ENCODE measurements at places on chromosomes 6 and 20. TPM values are rescaled to one million over a fixed set of nuclear protein-coding genes. Genes with fewer than 3 reads are reported as not detected.
A peak's percentile ranks its signal among the peaks of the same experiment; 100 is the strongest.

GRCh38 chr6:156420172-156420993 lies 356.8 kb upstream of the ARID1B start:
- no peaks in the 10 kb centered on the region for H3K27me3 ChIP-seq
- H3K36me3 ChIP-seq = no peaks in the 10 kb centered on the region
- no peak for DNase-seq
- H3K4me3 ChIP-seq = no peak overlapping the region
- no peaks in the 10 kb centered on the region for H3K4me1 ChIP-seq

- no peaks in the 10 kb centered on the region for H3K4me1 ChIP-seq
- DNase-seq = no peak
- H3K27me3 ChIP-seq = no peaks in the 10 kb centered on the region
- H3K27ac ChIP-seq = no peak overlapping the region
Measured at GRCh38 chr6:138230759-138231380, 12.6 kb upstream of the PBOV1 start.

GPX5 gene
- 0.08 TPM for polyA plus RNA-seq

APCDD1L gene
- 1.8 TPM for polyA plus RNA-seq

DNA sequence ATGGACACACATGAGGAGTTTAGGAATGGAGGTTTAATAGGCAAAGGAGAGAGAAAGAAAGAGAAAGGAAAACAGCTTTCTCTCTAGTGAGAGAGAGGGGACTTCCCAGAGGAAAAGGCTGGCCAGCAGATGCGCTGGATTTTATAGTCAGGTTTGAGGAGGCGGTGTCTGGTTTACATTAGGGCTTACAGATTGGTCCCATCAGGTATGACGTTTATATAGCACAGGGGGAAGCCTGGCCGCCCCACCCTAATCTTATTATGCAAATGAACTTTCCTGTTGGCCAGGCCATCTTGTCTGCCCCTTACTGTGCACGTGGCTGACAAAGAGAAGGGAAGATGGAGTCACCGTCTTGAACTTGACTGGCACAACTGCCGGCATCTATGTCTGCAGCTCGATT lies 86.6 kb upstream of the QKI start:
- H3K36me3 ChIP-seq = no peaks in the 10 kb centered on the region
- no peak overlapping the region for H3K27ac ChIP-seq
- H3K4me1 ChIP-seq = no peaks in the 10 kb centered on the region
- DNase-seq = no peak
- no peaks in the 10 kb centered on the region for H3K27me3 ChIP-seq

GRCh38 chr6:157637941-157638662 lies 184.9 kb upstream of the SNX9 start:
- H3K27ac ChIP-seq = no peak overlapping the region
- no peak for DNase-seq
- no peak overlapping the region for H3K4me3 ChIP-seq
- H3K36me3 ChIP-seq = no peaks in the 10 kb centered on the region

DNA sequence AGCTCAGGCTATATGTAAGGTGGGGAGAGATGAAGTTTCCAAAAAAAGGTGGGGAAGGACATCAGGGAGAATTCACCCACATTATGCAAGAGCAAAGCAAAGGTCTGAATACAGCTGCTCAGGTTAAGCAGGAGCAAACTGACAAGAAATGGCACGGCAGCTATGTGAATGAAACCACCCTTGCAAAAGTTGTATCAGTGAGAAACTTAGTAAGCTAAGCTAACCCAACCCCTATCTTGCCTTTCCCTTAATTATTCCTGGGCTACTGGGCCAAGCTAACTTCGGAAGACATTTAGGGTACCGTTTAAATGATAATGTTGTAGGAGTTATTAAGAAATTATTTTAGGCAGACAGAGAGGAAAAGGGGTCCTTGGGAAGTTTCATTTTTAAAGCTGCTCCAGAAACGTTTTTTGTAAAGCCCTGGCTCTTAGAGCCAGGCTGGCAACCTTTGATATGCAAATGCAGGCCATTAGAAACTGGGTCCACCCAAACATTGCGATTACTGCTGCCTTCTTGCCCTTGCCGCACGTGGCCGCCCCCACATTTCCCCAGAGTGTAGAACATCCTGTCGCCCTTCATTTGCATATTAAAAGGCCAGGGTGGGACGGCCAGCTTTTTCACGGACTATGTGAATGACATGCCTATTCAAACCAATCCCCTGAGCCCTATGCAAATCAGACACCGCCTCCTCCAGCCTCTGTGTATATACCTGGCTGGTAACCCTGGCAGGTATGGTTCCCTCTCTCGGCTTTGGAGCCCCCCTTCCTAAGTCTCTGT lies 60.5 kb upstream of the SAMD5 start:
- DNase-seq = peak; percentile 94
- no peak overlapping the region for H3K27ac ChIP-seq
- no peaks in the 10 kb centered on the region for H3K36me3 ChIP-seq
- H3K4me3 ChIP-seq = peak overlapping the region; percentile 8
- peaks cover 12% of the 10 kb centered on the region for H3K4me1 ChIP-seq

- no peaks in the 10 kb centered on the region for H3K27me3 ChIP-seq
- no peak overlapping the region for H3K27ac ChIP-seq
- H3K4me1 ChIP-seq = peaks cover 4% of the 10 kb centered on the region
- H3K36me3 ChIP-seq = no peaks in the 10 kb centered on the region
- DNase-seq = no peak
Measured at GRCh38 chr20:45039475-45039820, 61.5 kb downstream of the KCNS1 start.

DNA sequence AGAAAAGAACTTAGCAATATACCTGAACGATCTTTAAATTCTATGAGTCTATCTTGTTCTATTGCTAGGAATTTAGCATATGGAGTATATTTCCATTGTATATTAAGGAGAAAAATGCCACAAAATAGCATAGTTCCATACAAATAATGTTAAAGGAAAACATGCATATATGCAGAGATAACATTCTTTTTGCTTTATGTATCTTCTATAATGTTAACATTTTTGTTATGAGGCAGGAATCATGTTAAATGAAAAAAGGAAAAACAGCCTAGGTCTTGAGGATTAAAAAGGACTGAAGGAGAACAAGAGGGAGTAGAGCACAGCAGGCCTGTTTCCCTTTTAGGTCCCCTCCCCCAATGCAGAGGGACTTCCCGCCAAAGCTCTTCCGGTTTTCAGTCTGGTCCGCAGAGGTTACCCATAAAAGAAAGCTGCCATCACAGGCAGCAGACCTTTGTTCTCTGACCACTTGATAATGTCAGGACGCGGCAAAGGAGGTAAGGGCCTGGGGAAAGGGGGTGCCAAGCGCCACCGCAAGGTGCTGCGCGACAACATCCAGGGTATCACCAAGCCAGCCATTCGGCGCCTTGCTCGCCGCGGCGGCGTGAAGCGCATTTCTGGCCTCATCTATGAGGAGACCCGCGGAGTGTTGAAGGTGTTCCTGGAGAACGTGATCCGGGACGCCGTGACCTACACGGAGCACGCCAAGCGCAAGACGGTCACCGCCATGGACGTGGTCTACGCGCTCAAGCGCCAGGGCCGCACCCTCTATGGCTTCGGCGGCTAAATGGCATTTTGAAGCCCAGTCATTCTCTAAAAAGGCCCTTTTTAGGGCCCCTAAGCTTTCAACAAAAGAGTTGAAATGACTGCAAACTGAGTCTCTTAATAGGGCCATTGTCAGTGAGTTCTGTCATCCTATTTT lies 108.4 kb upstream of the PRSS16 start:
- no peaks in the 10 kb centered on the region for H3K4me1 ChIP-seq
- H3K36me3 ChIP-seq = no peaks in the 10 kb centered on the region
- H3K4me3 ChIP-seq = peak overlapping the region; percentile 87
- H3K27me3 ChIP-seq = no peaks in the 10 kb centered on the region

GSTA4 gene
- 12.6 TPM for polyA plus RNA-seq

GRCh38 chr20:37881601-37882343 lies 21.2 kb upstream of the VSTM2L start:
- DNase-seq = no peak
- no peaks in the 10 kb centered on the region for H3K36me3 ChIP-seq
- peaks cover 3% of the 10 kb centered on the region for H3K4me1 ChIP-seq
- no peak overlapping the region for H3K27ac ChIP-seq
